Effector CD8-positive, alpha-beta T cell (primary cell): ENCODE measurements at places on chromosomes 4 and X.

DNA sequence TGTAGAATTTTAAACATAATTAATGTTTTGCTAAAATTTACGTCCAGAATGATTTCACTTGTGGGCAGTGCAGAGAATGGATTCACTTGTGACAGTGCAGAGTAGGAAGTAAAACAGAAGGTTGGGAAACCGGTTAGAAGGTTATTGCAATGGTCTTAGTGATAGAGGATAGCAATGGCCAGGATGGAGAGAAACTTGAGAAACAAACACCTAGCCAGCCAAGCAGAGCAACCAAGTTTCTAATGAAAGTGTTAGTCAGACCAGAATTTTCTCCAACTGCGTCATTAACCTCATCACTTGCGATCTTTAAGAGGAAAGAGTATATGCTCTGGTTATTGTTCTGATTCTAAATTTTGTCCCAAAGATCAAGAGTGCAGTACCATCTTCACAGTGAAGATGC is 50.0 kb upstream of the TBC1D9 start:
- DNase-seq: no peak

- no peak for DNase-seq
These were observed 37.3 kb downstream of the NPY1R start for GRCh38 chr4:163295138-163295537.

DNA sequence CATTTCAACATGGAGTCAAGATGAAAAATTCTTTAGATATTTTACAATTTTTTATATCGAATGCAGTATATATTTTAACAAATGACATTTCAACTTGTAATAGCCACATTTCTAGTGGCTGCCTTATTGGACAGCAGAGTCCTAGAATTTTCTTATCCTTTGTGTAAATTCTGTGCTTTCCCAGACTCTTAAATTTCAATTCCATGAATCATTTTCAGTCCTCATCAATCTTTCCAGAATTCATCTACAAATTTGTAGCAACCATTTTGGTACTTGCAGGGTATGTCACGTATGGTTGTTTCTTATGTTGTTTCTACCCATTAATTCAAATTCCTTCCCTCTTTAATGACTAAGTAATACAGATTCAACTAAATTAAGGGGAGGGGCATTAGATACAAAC is 2.7 kb downstream of the PAICS start:
- DNase-seq: no peak

- DNase-seq: no peak
These were observed 77.3 kb upstream of the PPP1R2C start for GRCh38 chrX:42855259-42855658.

DNA sequence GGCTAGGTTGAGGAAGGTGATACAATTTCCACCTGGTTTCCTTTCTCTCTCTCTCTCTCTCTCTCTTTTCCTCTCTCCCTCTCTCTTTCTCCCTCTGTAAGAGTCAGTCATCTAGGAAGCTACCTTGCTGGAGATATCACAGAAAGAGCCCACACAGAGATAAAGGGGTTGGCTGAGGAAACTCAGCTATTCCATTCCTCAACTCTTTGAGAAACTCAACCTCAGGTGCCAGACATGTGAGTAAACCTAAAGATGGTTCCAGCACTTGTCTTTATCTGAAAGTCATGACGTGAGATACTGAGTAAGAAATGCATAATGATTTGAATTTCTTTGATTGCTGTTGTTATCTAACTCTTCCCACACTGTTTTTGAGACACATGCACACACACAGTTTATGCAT is 564.0 kb downstream of the SPOCK3 start:
- no peak for DNase-seq

- DNase-seq: no peak
These were observed 4.5 kb downstream of the CRMP1 start for GRCh38 chr4:5888222-5889001.

DNA sequence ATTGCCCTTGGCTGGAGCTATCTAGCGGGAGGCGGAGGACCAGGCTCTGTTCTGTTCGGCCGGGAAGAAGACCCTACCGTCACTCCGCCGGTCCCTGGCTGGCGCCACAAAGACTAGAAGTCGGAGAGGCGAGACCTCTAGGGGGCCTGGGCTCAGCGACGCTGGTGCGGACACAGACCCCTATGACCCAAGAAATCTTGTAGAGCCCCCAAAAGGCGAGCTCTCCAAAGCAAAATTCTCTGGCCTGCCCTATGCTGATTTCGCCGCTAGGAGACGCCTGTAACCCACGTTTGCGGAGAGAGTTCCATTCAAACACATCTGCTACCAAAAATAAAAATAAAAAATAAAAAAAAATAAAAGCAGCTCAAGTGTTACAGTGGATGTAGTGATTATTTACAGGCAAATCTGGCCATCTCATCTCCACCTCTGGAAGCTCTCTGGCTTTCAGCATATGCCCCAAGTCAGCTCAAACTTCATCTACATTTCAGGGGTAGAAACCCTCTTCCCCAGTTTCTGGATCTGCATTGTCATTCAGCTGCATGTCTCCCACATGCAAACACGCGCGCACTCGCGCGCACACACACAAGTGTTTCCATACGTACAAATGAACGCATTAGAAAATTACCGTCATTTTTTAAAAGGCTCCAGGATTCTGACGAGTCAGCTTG is 2.4 kb upstream of the PCDH10 start:
- DNase-seq: no peak

- no peak for DNase-seq
These were observed 79.1 kb downstream of the SHROOM3 start for GRCh38 chr4:76514087-76514486.

DNA sequence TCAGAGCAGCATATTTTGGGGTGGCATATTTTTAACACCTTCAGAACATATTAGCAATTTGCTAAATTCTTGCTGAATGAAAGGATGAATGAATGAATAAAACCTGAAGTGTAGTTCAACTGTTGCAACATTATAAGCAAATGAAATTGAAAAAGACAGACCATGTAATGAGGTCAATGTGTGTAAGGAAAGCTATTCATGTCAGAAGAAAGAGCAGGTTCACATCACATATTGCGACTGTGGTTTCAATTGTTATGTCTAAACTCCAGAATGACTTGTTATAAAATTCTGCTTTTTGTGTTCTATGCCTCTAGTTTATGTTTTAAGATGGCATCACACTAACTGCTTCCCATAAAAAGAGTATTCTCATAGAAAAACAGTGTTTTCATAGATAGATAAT is 32.9 kb upstream of the DSPP start:
- no peak for DNase-seq

- DNase-seq: no peak
These were observed 236.8 kb downstream of the ARHGAP10 start for GRCh38 chr4:147968641-147969040.

GRCh38 chr4:78644744-78645330 is 93.3 kb downstream of the ANXA3 start:
- peak; percentile 10 for DNase-seq

GRCh38 chr4:59223292-59223941 is 1976.7 kb upstream of the ADGRL3 start:
- DNase-seq: no peak
